Stimulated activated CD8-positive, alpha-beta memory T cell treated with anti-CD3 and anti-CD28 coated beads, Interleukin-7, amount 100 ng/mL, for 1 hour (primary cell): ENCODE measurements at places on chromosomes 1 and 21.

DNA sequence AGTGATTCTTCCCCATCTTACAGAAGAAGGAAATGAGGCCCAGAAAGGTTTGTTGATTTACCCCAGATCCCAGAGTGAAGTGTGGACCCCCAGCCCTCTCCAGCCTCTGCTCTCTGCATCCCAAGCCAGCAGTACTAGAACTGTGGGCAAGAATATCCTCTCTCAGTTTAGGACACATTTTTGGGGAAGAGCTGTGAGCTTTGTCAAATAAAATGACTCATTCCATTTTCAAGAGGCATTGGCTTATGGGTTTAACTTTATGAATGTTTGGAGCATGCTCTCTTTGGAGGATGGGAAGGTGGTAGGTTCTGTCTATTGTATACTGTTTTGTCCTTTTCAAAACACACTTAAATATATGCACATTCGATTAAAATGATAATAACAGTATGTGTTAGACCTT, 70.6 kb upstream of the CNTN2 start:
- no peak for DNase-seq

DNA sequence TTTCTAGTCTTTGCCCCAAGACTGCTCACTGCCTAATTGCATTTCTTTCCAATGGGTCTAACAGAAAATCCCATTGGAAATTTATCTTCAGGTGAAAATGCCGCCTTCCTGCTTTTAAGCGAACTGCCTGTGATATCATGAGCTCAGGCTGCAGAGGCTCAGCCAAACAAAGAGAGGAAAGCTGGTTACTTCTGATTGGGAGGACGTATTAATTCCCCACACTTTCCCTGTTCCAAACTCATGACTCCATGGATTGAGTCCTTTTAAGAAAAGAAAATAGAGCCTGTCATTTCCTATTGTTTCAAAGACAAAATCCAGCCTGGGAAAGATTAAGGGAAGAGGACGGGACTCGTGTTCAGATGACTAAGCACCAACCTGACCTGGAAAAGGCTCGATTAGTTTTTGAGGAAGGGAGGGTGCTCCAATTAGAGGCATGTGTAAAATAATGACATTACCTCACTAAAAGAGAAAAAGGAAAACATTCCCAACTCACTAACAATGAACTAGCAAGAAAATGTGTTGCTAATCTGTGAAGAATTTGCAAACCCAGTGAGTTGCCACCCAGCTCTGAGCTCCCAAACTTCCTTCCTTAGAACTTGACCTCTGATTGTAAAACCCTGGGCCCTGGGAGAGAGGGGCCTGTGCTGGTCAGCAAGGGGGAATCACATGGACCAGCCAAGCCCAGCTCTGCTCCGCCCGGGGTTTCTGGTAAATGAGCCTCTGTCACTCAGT, 61.2 kb downstream of the TCP10L start:
- no peak for DNase-seq

DNA sequence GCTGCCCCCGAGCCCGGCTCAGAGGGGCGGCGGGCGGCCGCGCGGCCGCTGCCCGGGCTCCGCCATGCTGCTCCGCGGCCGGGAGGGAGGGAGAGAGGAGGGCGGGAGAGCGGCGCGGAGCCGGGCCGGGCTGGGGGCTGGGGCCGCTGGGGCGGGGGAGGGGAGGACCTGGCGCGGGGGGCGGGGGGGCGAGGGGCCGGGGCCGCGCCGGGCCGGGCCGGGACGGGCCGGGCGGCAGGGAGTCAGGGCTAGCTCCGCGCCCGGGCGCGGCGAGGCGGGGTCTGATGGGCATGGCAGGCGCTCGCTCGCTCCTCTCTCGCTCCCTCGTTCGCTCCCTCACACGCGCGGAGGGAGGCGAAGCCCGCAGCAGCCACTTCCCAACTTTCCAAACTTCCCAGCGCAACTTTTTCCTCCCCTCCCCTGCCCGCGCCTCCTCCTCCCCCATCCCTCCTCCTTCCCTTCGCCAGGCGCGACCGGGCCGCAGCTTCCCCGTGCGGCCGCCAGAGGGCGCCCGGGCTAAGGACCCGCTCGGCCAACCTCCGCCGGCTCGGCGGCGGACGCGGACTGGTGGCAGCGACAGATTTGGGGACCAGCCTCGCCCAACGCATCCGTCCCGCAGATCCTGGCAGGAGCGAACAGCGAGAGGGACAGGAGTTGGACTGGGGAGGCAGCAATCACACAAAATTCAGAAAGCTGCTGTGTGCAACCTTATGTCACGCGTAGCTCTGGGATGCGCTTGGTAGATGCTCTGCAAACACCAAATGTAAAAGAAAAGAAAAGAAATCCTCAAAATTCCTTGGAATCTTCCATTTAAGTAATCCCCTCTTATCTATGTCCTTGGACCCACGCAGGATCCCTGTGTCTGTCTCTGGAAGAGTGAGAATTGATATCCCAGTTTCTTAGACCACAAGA, at the start of gene TRABD2B:
Gene TRABD2B, minus strand, starts transcription at position 97 of the 912 bp plus-strand sequence.
- peak; percentile 25 for DNase-seq

DNA sequence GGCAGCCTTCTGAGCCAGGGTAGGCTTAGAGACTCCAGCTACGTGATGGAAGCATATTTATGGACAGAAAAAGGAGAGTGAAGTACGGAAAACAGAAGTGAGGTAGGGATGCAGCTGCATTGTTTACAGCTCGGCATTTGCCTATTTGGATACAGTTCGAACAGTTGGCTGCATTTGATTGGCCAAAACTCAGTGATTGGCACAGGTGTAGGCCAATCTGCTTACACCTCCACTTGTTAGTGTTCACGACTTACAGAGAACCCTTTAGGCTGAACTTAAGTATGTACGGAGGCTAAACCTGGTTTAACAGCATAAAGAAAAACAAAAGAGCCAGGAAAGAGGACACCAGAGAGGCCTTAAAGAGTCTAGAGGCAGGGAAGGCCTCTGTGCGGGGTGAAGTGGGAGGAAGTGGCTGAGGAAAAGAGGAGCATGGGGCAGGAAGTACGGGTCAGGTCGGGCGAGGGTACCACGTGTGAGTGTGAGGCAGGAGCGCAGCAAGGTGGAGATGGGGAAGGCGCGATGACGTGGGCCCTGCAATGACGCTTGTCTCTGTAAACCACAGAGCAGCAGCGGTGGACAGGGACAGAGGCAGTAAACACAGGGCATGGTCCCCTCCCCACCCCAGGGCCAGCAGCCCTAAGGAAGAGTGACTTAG, 32.0 kb downstream of the RSPH1 start:
- DNase-seq = peak; percentile 44

DNA sequence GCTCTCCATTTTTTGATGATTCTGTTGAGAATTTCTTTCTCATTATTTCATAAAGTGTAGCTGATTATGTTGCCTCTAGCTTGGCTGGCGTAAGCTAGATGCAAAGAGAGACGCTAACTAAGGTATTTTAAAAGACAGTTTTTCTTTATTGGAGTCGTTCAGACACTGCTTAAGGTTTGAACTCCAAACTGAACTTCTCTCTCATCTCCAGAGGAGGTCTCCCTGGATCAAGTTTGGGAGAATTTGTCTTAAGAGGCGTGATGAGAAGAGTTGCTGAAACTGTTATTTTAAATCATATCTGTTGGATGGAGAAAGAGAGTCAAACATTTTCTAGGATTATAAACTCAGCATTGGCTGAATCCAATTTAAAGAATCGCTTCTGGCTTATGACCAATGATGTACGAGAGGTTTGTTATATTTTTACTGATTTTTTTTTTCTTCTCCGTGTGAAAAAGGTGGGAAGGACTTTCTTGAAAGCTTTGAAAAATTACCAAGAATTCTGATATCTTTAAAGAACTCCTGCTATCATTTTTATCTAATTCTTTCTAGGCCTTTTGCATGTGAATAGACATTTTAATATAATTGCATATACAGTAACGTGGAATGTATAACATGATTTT, 34.0 kb downstream of the MAP3K7CL start:
- DNase-seq = no peak

DNA sequence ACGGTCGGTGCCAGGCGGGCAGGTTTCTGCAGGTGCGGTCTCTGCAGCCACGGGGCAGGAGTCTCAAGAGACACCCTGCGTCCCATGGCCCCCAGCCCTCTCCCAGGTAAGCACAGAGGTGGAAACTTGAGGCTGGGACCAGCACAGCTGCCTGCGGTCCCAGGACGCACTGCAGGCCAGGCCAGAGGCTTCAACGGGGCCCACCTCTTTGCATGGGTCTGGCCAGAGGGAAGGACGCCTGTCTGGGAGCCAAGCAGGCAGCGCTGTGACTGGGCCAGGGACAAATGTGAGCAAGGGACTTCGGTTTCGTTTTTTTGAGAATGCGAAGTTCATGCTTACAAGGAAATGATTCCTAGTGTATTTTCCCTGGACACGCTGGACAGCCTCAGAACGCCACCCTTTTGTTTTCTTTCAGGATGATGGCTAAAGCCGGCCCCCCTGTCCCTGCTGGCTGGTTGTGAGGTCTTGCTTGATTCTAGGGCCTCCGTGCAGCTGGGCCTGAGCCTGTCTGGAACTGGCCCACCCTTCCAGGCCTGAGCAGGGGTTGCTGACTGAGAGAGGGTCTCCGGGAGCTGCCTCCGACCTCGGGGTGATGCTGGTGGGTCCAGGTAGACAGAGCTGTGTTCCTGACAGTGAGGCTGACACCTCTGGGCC, 38.3 kb downstream of the MORN1 start:
- DNase-seq = no peak

DNA sequence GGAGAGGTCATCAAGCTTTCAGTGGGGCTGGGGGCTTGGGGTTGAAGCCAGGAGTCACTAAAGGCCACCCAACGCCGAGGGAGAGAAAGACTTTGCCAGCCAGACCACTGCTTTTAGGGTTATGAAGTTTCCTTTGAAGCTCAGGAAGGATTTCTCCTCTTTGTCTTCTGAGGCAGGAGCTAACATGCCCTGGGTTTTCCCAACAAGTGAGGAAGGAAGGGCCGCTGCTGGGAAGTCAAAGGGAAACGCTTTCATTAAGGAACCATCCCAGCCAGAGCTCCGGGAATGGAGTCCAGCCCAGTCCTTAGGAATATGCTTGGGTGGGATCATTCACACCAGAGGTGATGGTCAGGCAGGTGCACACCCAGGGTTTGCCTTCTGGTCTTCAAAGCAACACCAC, 436.9 kb downstream of the PRDM2 start:
- no peak for DNase-seq
